ENCODE measurements at places on chromosomes 16 and 17.

- peak; percentile 8 for DNase-seq
These were observed 65.0 kb downstream of the PARN start for GRCh38 chr16:14564861-14565687.

GRCh38 chr17:82297714-82298537 is 19.5 kb downstream of the CD7 start:
- peak; percentile 91 for DNase-seq

GRCh38 chr16:79892278-79892677 is 291.7 kb upstream of the MAF start:
- no peak for DNase-seq

GRCh38 chr16:48820379-48820778 is 210.4 kb upstream of the N4BP1 start:
- DNase-seq, result no peak

- DNase-seq, result no peak
These were observed 47.8 kb downstream of the ANKRD11 start for GRCh38 chr16:89442588-89442987.

DNA sequence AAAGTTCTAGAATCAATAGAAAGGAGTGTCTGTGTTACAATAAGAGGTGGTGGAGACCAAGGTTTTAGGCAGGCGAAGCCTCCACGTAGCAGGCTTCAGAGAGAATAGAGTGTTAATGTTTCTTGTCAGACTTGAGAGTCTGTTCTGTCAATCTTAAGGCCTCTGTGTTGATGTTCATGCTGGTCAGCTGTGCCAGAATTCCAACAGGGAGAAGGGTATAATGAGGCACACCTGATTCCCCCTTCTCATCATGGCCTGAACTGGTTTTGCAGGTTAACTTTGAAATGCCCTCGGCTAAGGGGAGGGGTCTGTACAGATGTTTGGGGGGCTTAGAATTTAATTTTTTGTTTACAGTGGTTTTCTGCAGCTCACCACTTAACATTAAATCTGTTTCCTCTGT is 46.0 kb downstream of the RNF112 start:
- no peak for DNase-seq

DNA sequence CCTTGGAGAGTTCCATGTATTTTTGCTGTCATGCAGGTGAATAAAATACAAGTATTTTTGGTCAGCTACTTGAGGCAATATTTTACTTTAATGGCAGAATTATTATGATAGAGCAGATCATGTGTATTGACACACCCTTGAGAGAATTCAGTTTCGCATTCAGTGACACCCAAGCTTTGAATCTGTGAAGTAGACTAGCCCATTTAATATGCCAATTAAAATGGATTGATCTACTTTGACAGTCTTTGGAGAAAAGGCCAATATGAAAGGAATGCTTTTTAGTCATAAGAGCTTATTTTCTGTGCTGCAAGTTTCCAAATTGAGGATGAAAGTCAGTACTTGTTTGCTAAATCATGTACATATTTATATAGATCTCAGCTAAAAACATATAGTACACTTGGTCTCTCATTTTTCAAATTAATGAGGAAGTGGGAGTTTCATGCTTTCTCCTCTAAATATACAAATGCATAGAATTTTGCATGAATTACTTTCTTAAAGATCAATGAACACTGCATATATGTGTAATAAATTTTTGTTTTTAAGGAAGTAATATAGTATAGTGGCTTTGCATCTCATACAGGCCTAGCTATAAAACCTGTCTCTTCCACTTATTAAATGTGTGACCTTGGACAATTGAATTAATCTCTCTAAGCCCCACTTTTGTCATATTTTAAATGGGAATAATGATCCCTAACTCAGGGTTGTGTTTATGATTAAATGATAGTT is 161.5 kb downstream of the PHKB start:
- DNase-seq, result no peak
